Trophoblast cell (in vitro differentiated cells and primary cell): ENCODE measurements at places on chromosomes 1 and 21.
A peak's percentile ranks its signal among the peaks of the same experiment; 100 is the strongest.

DNA sequence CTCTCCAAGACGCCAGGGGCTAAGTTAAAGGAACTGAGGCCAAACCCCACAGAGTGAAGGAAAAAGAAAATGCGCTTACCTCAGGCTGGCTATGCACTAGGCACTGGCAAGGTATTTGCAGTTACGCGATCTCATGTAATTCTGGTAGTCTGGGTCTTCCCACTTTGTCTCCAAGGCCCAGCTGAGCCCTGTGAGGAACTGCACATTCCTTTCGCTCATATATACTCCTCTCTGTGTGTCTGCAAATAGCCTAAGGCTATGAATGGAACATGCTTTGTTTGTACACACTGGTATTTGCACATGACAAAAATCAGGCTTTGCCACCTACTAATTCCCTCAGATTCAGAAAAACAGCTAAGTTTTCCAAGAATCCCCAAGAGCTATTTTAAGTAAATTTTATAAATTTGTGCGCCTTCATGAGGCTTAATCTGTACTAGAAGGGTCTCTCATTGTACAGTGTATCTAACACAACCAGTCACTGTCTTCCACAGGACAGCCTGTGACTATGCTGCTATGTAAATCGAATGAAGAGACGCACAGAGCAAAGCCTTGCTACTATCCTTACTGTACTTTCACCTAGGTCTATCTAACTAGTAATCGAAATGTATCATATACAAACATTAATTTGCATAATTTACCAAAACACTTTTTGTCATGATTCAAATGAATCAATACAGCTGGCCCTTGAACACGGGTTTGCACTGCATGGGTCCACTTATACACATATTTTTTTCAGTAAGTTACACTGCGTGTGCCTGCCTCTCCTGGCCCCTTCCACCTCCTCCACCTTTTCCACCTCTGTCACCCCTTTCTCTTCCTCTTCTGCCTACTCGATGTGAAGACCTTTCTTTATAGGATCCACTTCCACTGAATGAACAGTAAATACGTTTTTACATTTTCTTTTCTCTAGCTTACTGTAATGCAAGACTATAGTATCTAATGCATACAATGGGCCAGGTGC lies 87.0 kb downstream of the SIPA1L2 start:
- peaks cover 21% of the 10 kb centered on the region for H3K4me1 ChIP-seq
- no peak overlapping the region for H3K4me3 ChIP-seq
- H3K27ac ChIP-seq: peak overlapping the region; percentile 51
- no peaks in the 10 kb centered on the region for H3K27me3 ChIP-seq
- DNase-seq: peak; percentile 76

- H3K27me3 ChIP-seq: no peaks in the 10 kb centered on the region
- DNase-seq: peak; percentile 7
- no peak overlapping the region for H3K4me3 ChIP-seq
- no peaks in the 10 kb centered on the region for H3K36me3 ChIP-seq
Measured at GRCh38 chr1:16260814-16261213, 23.8 kb upstream of the CPLANE2 start.

- H3K27ac ChIP-seq: no peak overlapping the region
- H3K4me3 ChIP-seq: no peak overlapping the region
- H3K4me1 ChIP-seq: peaks cover 21% of the 10 kb centered on the region
- DNase-seq: no peak
- H3K36me3 ChIP-seq: no peaks in the 10 kb centered on the region
- no peaks in the 10 kb centered on the region for H3K27me3 ChIP-seq
Measured at GRCh38 chr1:116495535-116495934, 75.3 kb downstream of the CD58 start.

DNA sequence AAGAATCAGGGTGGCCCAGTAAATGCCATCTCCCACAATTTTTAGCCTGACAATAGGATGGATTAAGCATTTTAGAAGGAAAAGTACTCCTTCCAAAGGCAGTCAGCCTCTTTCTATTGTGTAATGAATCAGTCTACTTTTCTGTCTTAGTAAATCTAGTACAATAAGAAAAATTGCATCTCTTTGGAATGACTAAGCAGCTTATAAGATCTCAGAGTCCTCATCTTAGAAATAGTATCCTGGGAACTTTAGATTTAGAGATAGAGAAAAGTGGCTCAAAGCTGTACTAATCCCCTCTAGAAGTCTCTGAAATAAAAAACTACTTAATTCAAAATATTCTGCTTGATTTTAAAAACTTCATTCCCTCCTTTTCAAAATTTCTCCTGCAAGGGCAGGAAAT lies 81.4 kb downstream of the SLC44A5 start:
- H3K4me1 ChIP-seq: no peaks in the 10 kb centered on the region
- H3K27me3 ChIP-seq: no peaks in the 10 kb centered on the region
- no peaks in the 10 kb centered on the region for H3K36me3 ChIP-seq
- H3K27ac ChIP-seq: no peak overlapping the region
- peak; percentile 46 for DNase-seq

DNA sequence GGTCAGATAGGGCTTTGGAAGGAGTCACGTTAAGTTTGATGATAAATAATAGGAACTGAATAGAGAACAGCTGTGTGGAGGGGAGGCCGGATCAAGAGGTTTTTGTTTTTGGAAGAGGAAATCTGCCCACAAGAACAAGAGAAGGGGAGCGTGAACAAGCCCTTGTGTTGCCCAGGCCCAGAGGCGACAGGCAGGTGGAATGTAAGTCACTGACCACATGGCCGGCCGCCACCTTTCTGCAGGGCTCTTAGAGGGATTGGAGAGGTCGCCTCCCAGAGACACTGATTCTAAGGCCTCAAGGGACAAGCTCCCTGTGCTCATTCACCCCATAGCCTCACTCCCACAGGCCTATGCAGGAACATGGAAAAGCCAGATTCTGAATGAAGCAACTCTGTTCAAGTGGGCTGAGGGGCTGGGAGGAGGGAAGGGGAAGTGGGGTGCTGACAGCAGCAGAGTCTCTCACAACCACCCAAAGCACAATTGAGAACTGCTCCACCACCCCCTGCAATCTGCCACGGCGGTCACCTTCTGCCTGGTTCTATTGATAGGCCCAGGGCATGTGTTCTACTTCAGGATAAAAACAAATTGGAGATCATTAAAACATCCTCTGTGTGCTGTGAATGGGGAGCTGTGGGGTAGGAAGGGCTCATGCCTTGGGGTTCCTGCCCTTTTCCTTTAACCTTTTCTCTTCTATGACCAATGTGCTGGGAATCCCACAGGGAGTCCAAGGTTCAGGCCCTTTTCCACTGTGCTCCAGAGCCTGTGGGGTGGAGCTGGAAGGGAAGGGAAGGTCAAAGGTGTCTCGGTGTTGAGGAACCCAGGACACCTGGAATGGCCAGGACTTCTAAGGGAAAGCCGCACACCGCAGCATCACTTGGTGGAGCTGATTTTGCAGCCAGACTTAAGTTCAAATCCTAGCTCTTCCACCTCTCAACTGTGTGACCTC lies 63.3 kb upstream of the PARP1 start:
- no peak overlapping the region for H3K4me3 ChIP-seq
- no peaks in the 10 kb centered on the region for H3K4me1 ChIP-seq
- H3K36me3 ChIP-seq: no peaks in the 10 kb centered on the region
- no peaks in the 10 kb centered on the region for H3K27me3 ChIP-seq
- H3K27ac ChIP-seq: no peak overlapping the region
- DNase-seq: no peak

- no peak for DNase-seq
- no peaks in the 10 kb centered on the region for H3K36me3 ChIP-seq
- no peak overlapping the region for H3K4me3 ChIP-seq
Measured at GRCh38 chr1:205230982-205231381, 3.2 kb downstream of the TMCC2 start.

GRCh38 chr1:192059407-192059806 lies 98.9 kb upstream of the RGS18 start:
- DNase-seq: no peak
- no peaks in the 10 kb centered on the region for H3K4me1 ChIP-seq
- H3K27me3 ChIP-seq: no peaks in the 10 kb centered on the region
- no peaks in the 10 kb centered on the region for H3K36me3 ChIP-seq
- H3K27ac ChIP-seq: no peak overlapping the region

DNA sequence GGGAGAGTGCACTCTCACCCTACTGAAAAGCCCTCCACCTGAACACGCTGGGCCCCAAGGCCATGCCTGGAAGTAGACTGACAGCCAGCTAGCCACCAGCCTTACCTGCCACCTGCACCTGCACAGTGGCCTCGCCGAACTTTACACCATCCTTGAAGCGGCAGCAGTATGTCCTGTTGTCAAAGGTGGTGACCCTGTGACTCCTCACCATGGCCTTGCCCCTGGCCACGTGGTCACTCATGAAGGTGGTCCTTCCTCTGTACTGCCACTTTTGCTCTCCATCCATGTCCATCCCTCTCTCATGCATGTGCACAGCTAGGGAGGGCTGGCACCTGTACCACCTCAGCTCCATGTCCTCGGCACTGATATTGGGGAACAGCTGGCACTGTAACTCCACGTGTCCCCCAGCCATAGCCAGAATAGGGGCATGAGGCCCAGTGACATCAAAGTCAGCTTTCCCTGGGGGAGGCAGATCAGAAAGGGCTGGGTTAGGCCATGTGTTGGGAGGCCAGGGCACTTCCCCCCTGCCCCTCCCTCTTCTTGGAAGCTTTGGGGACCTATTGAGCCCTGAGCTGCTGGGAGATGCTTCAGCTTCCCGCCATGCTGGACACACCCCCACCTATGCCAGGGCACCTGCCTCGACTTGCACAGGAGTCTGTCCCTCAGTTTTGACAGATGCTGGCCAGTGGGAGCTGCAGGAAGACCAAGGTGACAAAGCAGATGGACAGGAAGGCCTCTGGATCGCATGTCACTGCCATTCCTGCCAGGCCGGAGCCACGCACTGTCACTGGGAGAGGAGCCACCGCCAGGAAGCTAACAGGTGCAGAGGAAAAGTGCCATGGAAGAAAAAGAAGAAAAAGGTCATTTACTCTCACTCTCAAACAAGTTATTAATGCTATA lies 24.6 kb downstream of the RNF187 start:
- H3K36me3 ChIP-seq: no peaks in the 10 kb centered on the region
- no peaks in the 10 kb centered on the region for H3K4me1 ChIP-seq
- no peak overlapping the region for H3K4me3 ChIP-seq
- H3K27ac ChIP-seq: no peak overlapping the region
- no peaks in the 10 kb centered on the region for H3K27me3 ChIP-seq
- no peak for DNase-seq

GRCh38 chr1:201982082-201982622 lies 296 bp upstream of the RNPEP start:
- peak overlapping the region; percentile 94 for H3K4me3 ChIP-seq
- H3K27me3 ChIP-seq: no peaks in the 10 kb centered on the region
- H3K27ac ChIP-seq: no peak overlapping the region

DNA sequence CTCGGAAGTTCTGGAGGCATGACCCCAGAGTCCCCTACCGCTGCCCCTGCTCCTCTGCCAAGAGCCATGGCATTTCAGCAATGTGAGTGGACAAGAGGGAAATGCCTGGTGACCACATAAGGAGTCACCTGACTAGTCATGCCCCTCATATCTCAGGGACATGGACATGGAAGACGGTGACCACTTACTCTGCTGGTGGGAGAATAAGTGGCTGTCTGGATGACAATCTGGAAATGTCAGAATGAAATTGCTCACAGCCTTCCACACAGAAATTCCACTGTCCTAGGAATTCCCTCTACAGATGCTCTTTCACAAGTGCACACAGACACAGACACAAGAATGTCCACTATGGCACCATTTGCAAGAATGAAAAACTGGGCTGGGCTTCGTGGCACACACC lies 24.3 kb upstream of the PLEKHG5 start:
- H3K27me3 ChIP-seq: no peaks in the 10 kb centered on the region
- H3K4me1 ChIP-seq: peaks cover 54% of the 10 kb centered on the region
- peak overlapping the region; percentile 70 for H3K27ac ChIP-seq
- H3K4me3 ChIP-seq: no peak overlapping the region
- no peaks in the 10 kb centered on the region for H3K36me3 ChIP-seq

GRCh38 chr1:161019751-161020495 lies 1.0 kb downstream of the F11R start:
- peak overlapping the region; percentile 91 for H3K4me3 ChIP-seq
- peak overlapping the region; percentile 92 for H3K27ac ChIP-seq
- peaks cover 16% of the 10 kb centered on the region for H3K4me1 ChIP-seq
- no peaks in the 10 kb centered on the region for H3K27me3 ChIP-seq

GRCh38 chr1:205572421-205572820 lies 59.4 kb downstream of the ELK4 start:
- peaks cover 3% of the 10 kb centered on the region for H3K4me1 ChIP-seq
- peaks cover 32% of the 10 kb centered on the region for H3K27me3 ChIP-seq
- no peak overlapping the region for H3K27ac ChIP-seq
- DNase-seq: no peak
